Anterior cingulate cortex (tissue), 58 donors: ENCODE measurements at places on chromosomes 1 and 21.

GRCh38 chr1:23792151-23792945 is 1.4 kb downstream of the LYPLA2 start:
- DNase-seq, result no peak

- no peak for DNase-seq
Observed at GRCh38 chr1:244445320-244446181, 6.2 kb downstream of the ADSS2 start.

DNA sequence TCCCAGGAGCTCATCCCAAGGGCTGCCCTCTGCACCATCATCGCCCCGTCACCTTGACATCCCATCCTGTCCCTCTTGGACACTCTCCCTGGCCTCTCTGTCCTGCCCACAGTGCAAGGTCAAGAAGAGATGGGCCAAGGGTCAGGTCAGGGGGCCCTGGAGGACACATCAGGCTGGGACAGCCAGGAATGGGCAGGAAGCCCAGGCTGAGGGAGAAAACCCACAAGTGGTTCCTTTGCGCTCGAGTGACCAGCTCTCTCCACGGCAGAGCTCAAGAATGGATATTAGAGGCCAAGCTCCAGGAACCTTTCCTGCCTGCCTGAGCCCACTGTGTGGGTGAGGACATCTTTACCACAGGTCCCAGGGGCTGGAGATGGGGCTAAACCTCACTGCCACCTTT is 41.0 kb downstream of the KCNN3 start:
- DNase-seq, result no peak

DNA sequence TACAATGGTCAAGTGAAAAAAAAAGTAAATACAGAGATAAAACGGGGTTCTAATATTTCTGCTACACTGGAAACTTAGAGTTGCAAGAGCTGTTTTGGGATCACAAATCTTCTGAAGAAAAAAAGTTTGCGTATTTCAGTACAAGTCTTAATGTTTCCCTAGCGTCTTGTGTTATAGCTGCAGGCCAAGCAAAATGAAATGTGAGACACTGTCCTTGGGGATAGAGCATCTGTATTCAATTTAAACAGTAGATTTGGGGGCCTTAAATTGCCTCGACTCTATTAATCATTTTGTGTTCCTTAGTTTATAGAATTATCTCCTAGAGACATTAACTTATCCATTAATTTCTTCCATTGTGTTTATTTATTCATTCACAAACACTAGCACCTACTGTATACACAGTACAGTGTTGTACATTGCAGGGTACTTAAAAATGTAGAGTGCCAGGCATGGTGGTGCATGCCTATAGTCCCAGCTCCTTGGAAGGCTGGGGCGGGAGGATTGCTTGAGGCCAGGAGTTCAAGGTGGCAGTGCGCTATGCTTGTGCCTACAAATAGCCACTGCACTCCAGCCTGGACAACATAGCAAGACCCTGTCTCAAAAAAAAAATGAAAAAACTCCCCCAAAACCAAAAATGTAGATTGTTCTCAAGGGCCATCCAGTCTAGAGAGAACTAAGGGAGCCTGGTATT is 7.9 kb downstream of the DISC1 start:
- no peak for DNase-seq

DNA sequence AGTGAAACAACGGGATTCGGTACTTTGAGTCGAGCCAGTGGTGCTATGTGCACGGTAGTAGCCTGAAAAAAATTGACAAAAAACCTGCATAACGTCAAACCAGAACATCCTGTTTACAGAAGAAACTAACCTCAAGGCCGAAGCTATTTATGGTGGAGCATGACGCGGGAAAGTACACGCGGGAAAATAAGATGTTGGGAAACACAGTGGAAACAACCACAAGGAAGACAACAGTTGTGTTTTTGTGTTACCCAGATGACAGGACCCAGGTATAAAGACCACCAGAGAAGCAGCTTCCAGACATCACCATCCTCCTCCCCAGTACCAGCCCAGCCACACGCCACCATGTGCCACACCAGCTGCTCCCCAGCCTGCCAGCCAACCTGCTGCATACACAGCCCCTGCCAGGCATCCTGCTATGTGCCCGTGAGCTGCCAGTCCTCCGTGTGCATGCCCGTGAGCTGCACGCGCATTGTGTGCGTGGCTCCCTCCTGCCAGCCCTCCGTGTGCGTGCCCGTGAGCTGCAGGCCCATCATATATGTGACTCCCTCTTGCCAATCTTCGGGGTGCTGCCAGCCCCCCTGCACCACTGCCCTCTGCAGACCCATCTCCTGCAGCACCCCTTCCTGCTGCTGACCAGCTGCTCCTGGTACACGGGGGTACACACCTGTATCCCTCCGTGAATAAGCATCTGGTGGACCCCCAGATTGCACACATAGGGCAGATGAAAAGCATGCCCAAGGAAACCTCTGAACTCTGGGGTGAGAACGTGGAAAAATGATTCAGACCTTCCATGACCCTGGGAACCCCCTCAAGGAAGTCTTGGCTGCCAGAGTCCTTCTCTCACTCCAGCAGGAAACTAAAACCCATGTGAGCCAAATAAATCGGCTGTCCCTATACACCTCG is at the start of gene KRTAP12-3:
KRTAP12-3 (plus strand) TSS at position 298 of the 906 bp plus-strand sequence; CDS start at position 346, 48 bp downstream.
- no peak for DNase-seq

- no peak for DNase-seq
Observed at GRCh38 chr21:32312976-32313375, 14.3 kb downstream of the MRAP start.

GRCh38 chr21:43917515-43918384 is 52.7 kb downstream of the AGPAT3 start:
- no peak for DNase-seq

DNA sequence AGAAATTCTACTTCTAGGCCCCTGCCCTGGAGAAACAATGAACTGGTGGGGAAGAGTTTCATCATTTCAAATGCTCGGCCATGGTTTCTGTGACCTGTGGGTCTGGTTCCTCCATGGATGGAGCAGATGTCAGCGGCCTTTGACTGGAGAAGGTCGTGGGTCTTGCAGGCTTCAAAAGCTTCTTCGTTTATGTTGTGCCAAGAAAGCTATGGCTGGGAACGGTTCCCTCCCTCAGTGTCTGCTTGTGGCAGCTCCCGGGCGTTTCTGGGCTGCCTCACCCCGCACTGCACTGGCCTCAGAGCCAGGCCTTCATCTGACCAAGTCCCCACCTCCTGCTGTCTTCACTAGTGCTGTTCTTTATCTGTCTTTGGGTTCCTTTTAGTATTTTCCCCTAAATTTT is 46.4 kb upstream of the POFUT2 start:
- DNase-seq, result no peak

GRCh38 chr1:222009105-222009730 is 267.3 kb upstream of the DUSP10 start:
- no peak for DNase-seq

- no peak for DNase-seq
Observed at GRCh38 chr1:234667600-234668576, 57.9 kb upstream of the IRF2BP2 start.

GRCh38 chr1:32100807-32101708 is 6.8 kb upstream of the KPNA6 start:
- DNase-seq, result no peak

GRCh38 chr1:23420778-23421177 is 3.8 kb downstream of the TCEA3 start:
- no peak for DNase-seq
